Suprapubic skin (tissue), 4 donors: ENCODE measurements at places on chromosomes 3 and 15. TPM values are rescaled to one million over a fixed set of nuclear protein-coding genes. Genes with fewer than 3 reads are reported as not detected.
A peak's percentile ranks its signal among the peaks of the same experiment; 100 is the strongest.

- H3K4me1 ChIP-seq = peaks cover 30% of the 10 kb centered on the region
- H3K27me3 ChIP-seq = no peaks in the 10 kb centered on the region
- peak overlapping the region; percentile 87 for H3K27ac ChIP-seq
- peak overlapping the region; percentile 59 for H3K4me3 ChIP-seq
Observed at GRCh38 chr3:122415104-122415744, 638 bp downstream of the WDR5B start.

DNA sequence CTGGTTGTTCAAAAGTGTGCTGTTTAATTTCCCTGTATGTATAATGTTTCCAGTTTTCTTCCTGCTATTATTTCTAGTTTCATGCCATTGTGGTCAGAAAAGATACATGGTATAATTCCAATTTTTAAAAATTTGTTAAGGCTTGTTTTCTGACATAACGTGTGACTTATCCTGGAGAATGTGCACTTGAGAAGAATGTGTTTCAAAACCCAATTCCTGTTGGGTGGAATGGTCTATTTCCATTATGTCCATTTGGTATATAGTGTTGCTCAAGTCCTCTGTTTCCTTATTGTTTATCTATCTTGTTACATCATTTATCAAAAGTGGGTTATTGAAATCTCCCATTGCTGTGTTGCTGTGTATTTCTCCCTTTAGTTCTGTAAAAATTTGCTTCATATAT lies 215.4 kb downstream of the GREM1 start:
- DNase-seq = no peak
- H3K4me3 ChIP-seq = no peak overlapping the region
- no peak overlapping the region for H3K27ac ChIP-seq
- H3K36me3 ChIP-seq = no peaks in the 10 kb centered on the region
- no peaks in the 10 kb centered on the region for H3K4me1 ChIP-seq

- DNase-seq = no peak
- H3K27ac ChIP-seq = no peak overlapping the region
- H3K4me3 ChIP-seq = no peak overlapping the region
Observed at GRCh38 chr3:122612696-122613095, 35.2 kb downstream of the PARP15 start.

GRCh38 chr3:66922058-66922457 lies 76.0 kb upstream of the KBTBD8 start:
- no peak for DNase-seq
- H3K4me1 ChIP-seq = no peaks in the 10 kb centered on the region
- no peaks in the 10 kb centered on the region for H3K36me3 ChIP-seq
- H3K27ac ChIP-seq = no peak overlapping the region
- H3K4me3 ChIP-seq = no peak overlapping the region
- no peaks in the 10 kb centered on the region for H3K27me3 ChIP-seq

- no peak overlapping the region for H3K4me3 ChIP-seq
- H3K27me3 ChIP-seq = no peaks in the 10 kb centered on the region
- DNase-seq = no peak
- H3K27ac ChIP-seq = peak overlapping the region; percentile 97
- no peaks in the 10 kb centered on the region for H3K36me3 ChIP-seq
Observed at GRCh38 chr3:50599716-50600118, 11.9 kb downstream of the CISH start.

GRCh38 chr3:47260605-47261004 lies 22.0 kb downstream of the KIF9 start:
- H3K27me3 ChIP-seq = no peaks in the 10 kb centered on the region
- H3K4me3 ChIP-seq = no peak overlapping the region
- H3K27ac ChIP-seq = no peak overlapping the region

The GOLGA8N gene
- total RNA-seq = 23.3 TPM

The SCG5 gene
- total RNA-seq = not detected

The SOX14 gene
- not detected for total RNA-seq
